ENCODE measurements at places on chromosomes 7 and 10. TPM values are rescaled to one million over a fixed set of nuclear protein-coding genes. Genes with fewer than 3 reads are reported as not detected.

GRCh38 chr10:132316133-132316532, 8.4 kb upstream of the STK32C start:
- peaks cover 20% of the 10 kb centered on the region for H3K4me1 ChIP-seq
- no peak overlapping the region for H3K27ac ChIP-seq
- DNase-seq = no peak
- no peak overlapping the region for H3K4me3 ChIP-seq

CFAP69 gene
- total RNA-seq = 6.9 TPM

TAS2R41 gene
- total RNA-seq = not detected

- H3K27me3 ChIP-seq = no peaks in the 10 kb centered on the region
- H3K27ac ChIP-seq = no peak overlapping the region
- H3K36me3 ChIP-seq = no peaks in the 10 kb centered on the region
- peaks cover 29% of the 10 kb centered on the region for H3K4me1 ChIP-seq
- no peak overlapping the region for H3K4me3 ChIP-seq
Observed at GRCh38 chr10:109432281-109432680, 491.0 kb downstream of the XPNPEP1 start.

DNA sequence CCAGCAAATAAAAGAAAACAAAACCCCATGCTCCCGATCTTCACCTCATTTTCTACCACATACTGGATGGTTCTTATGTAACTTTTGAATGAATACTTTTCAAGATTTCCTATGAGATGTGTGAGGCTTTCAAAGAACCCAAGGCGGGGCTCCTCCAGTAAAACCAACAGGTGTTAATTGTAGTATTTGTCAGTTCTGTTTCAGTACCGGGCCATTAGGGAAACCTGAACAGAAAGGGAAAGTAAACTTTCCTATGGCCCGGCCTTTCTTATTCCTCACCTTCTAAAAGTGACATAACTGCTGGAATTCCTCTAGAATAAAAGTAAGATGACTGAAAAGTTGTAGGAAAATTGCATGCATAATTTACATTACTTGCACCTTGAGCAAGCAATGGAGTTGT, 672.9 kb downstream of the MAGI2 start:
- no peak for DNase-seq
- no peaks in the 10 kb centered on the region for H3K27me3 ChIP-seq
- H3K4me1 ChIP-seq = peaks cover 8% of the 10 kb centered on the region

DNA sequence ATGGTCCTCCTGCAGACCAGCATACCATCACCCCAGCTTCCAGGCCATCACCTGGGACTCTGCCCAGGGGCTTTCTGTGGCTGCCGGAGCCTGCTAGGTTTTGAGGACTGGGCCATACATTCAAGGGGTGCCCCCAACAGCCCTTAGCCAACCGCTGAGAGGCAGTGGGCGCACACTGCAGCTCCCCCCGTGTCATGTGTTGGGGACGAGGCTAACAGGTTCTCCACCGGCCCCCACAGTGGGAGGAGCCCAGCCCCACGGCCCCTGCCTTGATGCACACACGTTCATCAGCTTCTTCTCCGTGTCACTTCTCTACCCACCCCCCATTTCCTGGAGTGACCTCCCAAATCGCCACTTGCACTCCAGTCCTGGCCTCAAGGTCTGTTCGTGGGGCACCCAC, 543.2 kb upstream of the FOXK1 start:
- H3K27ac ChIP-seq = no peak overlapping the region
- H3K36me3 ChIP-seq = no peaks in the 10 kb centered on the region
- no peaks in the 10 kb centered on the region for H3K4me1 ChIP-seq
- no peak overlapping the region for H3K4me3 ChIP-seq
- no peaks in the 10 kb centered on the region for H3K27me3 ChIP-seq
- DNase-seq = no peak

DNA sequence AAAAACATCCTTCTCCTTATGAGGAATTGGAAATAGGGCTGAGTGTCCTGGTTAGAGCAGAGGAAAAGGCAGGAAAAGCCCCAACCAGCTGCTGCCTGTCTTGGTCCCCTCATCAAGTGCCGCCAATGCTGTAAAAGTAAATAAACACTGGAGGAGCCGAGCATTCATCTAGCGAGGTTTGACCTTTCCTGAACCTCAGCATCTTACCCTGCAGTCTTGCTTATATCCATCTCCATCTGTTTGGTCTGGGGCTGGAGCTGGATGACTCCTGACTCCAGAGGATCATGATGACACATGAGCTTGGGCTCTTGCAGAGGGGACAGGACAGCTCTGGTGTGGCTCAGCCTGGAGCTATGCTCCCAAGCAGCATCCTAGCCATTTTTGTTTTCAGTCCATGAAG, 501.1 kb downstream of the TNS3 start:
- H3K27me3 ChIP-seq = no peaks in the 10 kb centered on the region
- H3K36me3 ChIP-seq = no peaks in the 10 kb centered on the region
- H3K4me3 ChIP-seq = no peak overlapping the region
- H3K4me1 ChIP-seq = peaks cover 18% of the 10 kb centered on the region

DNA sequence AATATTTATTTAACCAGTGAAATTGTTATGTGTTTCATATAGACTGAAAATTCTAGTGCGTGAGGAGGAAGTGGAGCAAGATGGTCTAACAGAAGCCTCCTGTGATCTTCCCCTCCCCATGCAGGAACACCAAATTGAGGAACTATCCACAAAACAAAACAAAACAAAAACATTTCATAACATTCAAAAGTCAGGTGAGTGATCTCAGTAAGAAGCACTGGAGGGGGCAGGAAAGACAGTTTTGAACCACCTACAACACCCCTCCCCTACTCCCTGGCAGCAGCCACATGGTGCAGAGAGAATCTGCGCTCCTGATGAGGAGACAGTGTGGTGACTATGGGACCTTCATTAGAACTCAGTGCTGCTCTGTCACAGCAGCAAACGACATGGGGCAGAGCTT, 221.9 kb upstream of the SEMA3C start:
- H3K36me3 ChIP-seq = no peaks in the 10 kb centered on the region
- DNase-seq = no peak
- H3K27ac ChIP-seq = no peak overlapping the region
- no peak overlapping the region for H3K4me3 ChIP-seq

GRCh38 chr10:125343118-125343925, 183.0 kb upstream of the CTBP2 start:
- H3K4me3 ChIP-seq = no peak overlapping the region
- H3K27ac ChIP-seq = no peak overlapping the region
- H3K4me1 ChIP-seq = no peaks in the 10 kb centered on the region
- H3K27me3 ChIP-seq = 0 out of 2 replicates have a peak, but pooled peaks cover 3% of the 10 kb centered on the region
- DNase-seq = peak; percentile 49
- no peaks in the 10 kb centered on the region for H3K36me3 ChIP-seq

GRCh38 chr7:1421946-1422345, 37.3 kb downstream of the MICALL2 start:
- no peaks in the 10 kb centered on the region for H3K36me3 ChIP-seq
- no peak overlapping the region for H3K27ac ChIP-seq
- H3K27me3 ChIP-seq = peaks cover 13% of the 10 kb centered on the region
- no peak for DNase-seq

- H3K4me1 ChIP-seq = peaks cover 8% of the 10 kb centered on the region
- no peaks in the 10 kb centered on the region for H3K36me3 ChIP-seq
- H3K27ac ChIP-seq = no peak overlapping the region
Observed at GRCh38 chr7:41315764-41316163, 387.1 kb downstream of the INHBA start.

DNA sequence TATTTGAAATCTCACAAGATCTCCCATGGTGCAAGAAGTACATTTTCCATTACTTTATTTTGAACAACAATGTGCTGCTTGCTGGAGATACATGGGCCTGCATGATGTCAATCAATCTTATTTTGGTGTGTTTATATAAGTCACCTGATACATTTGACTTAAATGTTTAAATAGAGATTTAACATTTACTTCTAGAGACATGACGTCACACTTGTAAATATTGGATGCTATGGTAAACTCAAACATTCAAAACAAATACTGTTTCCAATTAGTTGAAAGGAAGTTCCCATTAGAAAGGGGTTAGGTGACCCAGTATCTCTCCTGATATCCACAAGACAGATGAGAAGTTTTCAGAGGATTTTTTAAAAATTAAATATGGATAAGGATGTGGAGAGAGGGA, 214.5 kb downstream of the NSUN6 start:
- no peak for DNase-seq
- H3K36me3 ChIP-seq = no peaks in the 10 kb centered on the region
- H3K27ac ChIP-seq = no peak overlapping the region
- no peaks in the 10 kb centered on the region for H3K27me3 ChIP-seq
- H3K4me3 ChIP-seq = no peak overlapping the region
- no peaks in the 10 kb centered on the region for H3K4me1 ChIP-seq

GRCh38 chr7:27619492-27619891, 43.2 kb downstream of the HIBADH start:
- no peak for DNase-seq
- peaks cover 12% of the 10 kb centered on the region for H3K36me3 ChIP-seq
- H3K27me3 ChIP-seq = no peaks in the 10 kb centered on the region

DNA sequence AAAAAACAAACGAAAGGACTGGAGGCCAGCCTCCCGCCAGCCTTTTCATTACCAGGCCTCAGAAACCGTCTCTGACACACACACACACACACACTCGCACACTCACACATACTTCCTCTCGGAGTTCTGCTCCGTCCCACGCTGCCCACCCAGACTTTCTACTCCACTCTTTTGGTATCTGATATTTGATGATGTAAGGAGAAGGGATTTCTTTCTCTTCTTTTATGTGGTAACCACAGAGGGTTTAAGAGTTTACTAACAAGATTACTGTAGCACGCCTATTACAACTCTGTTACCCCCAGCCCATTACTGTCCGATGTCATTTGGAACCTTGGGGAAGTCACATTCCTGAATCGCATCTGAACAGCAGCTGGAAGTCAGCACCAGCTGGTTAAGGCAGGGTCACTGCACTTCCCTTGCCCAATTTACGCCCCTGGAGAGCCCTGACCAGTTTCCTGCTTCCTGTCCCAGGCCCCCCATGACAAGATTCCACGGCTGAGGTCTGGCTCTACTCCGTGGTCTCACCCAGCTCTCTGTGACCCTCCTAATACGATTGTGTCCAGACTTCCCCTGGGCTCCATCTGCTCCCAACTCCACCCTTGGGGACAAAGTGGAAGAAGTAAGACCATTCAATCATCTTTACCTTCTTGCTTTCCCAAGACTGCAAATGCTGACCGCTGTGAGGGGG, 1.1 kb downstream of the DENND2A start:
- no peaks in the 10 kb centered on the region for H3K36me3 ChIP-seq
- peak overlapping the region; percentile 75 for H3K4me3 ChIP-seq
- no peaks in the 10 kb centered on the region for H3K27me3 ChIP-seq
- peak; percentile 78 for DNase-seq
- H3K27ac ChIP-seq = no peak overlapping the region

MCM10 gene
- 3.4 TPM for total RNA-seq

OR2A42 gene
- 0.32 TPM for total RNA-seq

GRCh38 chr10:20887706-20888555, 9.2 kb downstream of the NEBL start:
- no peak overlapping the region for H3K4me3 ChIP-seq
- DNase-seq = no peak
- no peaks in the 10 kb centered on the region for H3K36me3 ChIP-seq

GRCh38 chr10:60135020-60135419, 228.7 kb upstream of the CCDC6 start:
- H3K4me1 ChIP-seq = peaks cover 6% of the 10 kb centered on the region
- no peak overlapping the region for H3K4me3 ChIP-seq
- no peaks in the 10 kb centered on the region for H3K27me3 ChIP-seq
- no peak overlapping the region for H3K27ac ChIP-seq
- no peaks in the 10 kb centered on the region for H3K36me3 ChIP-seq

UPK3B gene
- total RNA-seq = 0.11 TPM

- no peaks in the 10 kb centered on the region for H3K36me3 ChIP-seq
- no peak overlapping the region for H3K27ac ChIP-seq
- no peak for DNase-seq
- H3K27me3 ChIP-seq = no peaks in the 10 kb centered on the region
- no peak overlapping the region for H3K4me3 ChIP-seq
Observed at GRCh38 chr10:74587109-74587854, 239.1 kb upstream of the KAT6B start.

DNA sequence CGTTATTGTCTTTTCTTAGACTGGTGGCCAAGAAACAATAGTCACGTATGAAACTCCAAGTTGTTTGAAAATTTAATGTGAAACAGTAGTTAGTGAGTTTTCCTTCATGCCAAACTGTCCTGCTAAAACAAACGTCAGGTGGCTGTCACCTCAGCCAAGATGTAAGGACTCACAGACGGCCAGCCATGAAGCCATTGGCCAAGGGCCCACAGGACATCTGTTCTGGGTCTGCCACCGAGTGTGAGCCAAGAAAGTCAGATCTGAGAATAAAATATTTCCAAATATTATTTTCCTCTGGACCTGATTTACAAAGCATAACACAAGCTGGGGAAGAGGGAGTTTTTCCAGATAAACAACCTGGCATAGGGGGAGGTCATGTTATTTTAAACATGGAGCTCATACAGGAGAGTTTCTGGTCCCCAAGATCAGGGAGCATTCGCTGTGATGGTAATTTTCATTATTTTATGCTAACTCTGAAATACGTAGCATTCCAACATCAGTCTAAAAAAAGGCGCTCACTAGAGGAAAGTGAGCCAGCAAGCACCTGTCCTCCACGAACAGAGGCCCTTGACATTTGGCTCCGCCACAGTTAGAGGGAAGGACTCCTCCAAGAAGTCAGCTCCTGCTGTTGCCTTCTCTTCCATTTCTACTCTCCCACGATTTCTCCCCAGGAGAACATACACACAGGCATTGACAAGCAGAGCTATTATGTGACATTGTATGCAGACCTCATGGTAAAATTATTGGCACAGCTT, 38.9 kb upstream of the LANCL2 start:
- no peak overlapping the region for H3K4me3 ChIP-seq
- H3K27ac ChIP-seq = no peak overlapping the region
- no peaks in the 10 kb centered on the region for H3K27me3 ChIP-seq
- DNase-seq = no peak
- peaks cover 11% of the 10 kb centered on the region for H3K4me1 ChIP-seq
- H3K36me3 ChIP-seq = no peaks in the 10 kb centered on the region

DNA sequence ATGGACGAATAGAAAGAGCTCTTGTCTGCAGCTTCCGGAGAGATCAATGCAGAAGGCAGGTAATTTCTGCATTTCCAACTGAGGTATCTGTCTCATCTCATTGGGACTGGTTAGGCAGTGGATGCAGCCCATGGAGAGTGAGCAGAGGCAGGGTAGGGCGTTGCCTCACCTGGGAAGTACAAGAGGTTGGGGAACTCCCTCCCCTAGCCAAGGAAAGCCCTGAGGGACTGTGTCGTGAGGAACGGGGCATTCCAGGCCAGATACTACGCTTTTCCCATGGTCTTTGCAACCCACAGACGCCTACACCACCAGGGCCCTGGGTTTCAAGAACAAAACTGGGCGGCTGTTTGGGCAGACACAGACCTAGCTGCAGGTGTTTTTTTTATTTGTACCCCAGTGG, 186.3 kb downstream of the ETV1 start:
- H3K27me3 ChIP-seq = no peaks in the 10 kb centered on the region
- no peak overlapping the region for H3K4me3 ChIP-seq
- H3K36me3 ChIP-seq = no peaks in the 10 kb centered on the region
- H3K27ac ChIP-seq = no peak overlapping the region
- DNase-seq = no peak
- peaks cover 11% of the 10 kb centered on the region for H3K4me1 ChIP-seq

CDC14C gene
- total RNA-seq = 0.11 TPM

AGAP9 gene
- 3.7 TPM for total RNA-seq

Data from GM23248 (cell line).